Stimulated activated CD8-positive, alpha-beta memory T cell treated with anti-CD3 and anti-CD28 coated beads, Interleukin-15, amount 100 ng/mL, for 48 hours (primary cell): ENCODE measurements at places on chromosomes 1 and 21.

GRCh38 chr1:2214541-2215241 is 13.4 kb upstream of the SKI start:
- DNase-seq = no peak

DNA sequence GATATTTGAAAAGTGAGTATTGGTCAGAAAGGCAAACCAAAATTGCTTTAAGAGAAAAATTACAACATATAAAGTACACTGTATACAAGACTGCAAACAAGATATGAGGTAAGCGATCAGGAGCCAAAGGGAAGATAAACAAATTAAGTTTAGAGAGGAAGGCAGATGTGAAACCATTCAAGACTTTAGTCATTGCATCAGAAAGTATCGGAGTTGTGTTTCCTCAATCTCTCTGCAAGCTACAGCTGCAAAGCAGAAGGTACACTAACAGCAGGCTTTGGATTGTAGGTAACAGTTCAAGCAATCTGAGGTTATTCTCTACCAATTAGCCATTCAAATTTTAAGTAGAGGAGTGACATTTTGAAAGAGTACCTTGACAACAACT is 21.3 kb upstream of the TLCD4 start:
- DNase-seq = no peak

- DNase-seq = no peak
Measured at GRCh38 chr1:86687595-86687994, 16.8 kb upstream of the SH3GLB1 start.

DNA sequence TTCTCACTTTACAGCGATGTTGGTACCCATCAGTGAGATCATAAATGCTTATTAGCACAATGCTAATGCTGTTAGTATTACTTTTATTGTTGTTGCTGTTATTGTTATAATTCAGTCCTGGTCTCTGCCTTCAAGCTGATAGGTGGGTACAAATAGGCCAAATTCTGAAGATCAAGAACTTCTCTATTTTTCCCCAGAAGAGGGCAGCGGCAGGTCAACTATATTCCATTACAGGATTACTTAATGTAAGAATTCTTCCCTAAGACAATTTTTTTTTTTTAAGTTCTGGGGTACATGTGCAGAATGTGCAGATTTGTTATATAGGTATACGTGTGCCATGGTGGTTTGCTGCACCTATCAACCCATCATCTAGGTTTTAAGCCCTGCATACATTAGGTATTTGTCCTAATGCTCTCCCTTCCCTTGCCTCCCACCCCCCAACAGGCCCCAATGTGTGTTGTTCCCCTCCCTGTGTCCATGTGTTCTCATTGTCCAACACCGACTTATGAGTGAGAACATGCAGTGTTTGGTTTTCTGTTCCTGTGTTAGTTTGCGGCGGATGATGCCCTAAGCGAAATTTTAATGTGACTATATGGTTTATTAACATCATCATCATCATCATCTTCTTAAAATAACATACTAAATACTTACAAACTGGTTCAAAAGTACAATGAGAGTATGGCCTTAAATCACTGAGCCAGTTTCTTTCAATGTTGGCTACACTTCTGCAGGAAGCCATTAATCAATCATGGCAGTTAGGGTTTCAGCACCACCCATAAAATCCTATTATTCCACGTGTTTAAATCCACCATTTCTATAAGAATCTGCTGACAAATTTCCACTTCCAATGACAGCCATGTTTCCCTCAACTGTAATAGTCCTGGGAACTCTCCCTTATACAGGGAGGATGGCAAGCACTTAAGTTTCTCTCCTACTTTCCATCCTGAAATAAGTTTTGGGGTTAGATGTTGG is 19.2 kb downstream of the SLC19A2 start:
- no peak for DNase-seq

- DNase-seq = no peak
Measured at GRCh38 chr21:37514038-37514667, 147.6 kb downstream of the DYRK1A start.

DNA sequence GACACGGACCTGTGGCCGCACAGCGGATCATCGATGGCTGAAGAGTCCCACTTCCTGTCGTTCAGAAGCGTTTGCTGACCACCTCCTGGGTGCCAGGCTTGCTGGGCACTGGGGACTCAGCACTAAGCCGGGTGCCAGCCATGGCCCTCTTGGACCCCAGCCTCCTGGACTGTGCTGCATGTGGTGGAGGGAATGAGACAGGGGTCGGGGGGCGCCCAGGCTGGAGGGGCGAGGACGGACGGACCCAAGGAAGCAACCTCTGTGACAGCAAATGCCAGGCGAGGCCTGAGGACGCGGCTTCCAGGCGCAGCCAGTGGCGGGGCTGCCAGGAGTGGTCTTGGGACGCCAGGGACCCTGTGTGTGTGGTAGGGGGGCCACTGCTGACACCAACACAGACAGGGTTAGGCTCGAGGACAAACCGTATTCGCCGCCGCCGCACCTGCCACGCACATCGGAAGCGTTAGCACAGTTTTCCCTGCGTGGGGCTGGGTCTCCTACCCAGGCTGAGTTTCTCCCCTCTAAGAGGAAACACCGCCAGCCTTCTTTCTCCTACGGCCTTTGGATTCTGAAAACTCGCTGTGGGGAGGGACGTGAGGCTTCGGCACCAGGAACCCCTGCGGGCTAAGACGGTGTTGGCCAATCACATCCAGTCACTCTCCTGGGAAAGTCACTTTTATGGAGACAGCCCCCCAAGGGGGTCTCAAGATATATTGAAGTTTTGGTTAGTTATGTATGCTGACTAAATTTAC is 3.1 kb upstream of the MXRA8 start:
- no peak for DNase-seq

DNA sequence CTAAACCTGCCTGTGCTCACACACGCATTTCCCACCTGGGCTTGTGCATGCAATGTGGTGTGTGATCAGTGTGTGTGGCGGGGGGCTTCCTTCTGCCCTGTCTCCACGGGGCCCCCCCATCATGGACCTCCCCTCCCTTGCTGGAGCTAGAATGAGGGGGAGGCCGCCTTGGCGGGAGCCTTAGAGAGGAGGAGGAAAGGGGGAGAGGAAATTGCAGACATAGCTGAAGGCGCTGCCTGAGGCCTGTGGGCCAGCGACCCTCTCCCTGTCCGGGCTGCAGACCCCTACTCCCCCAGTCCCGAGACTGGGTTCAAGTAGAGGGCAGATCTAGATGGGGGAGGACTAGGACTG is 883 bp upstream of the EVA1B start:
- DNase-seq = no peak

DNA sequence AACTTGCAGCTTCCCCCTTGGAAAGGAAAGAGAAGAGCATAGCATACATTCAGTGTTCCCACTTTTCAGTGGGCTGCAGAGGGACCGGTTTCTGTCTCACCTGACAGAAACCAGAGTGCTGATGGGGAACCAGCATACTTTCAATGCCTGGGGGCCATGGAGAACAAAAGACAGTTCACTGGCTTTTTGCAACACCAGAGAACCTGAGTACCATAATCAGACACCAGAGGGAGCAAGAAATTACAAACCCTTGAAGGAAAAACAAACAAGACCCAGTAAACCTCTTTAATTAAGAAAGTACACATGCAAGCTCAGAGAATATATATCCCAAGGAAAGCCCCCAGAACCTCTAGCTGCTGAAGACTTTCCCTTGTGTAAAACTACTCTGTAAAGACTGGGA is 51.1 kb downstream of the CSMD2 start:
- DNase-seq = no peak

- DNase-seq = no peak
Measured at GRCh38 chr1:170077926-170078325, 3.4 kb upstream of the KIFAP3 start.

DNA sequence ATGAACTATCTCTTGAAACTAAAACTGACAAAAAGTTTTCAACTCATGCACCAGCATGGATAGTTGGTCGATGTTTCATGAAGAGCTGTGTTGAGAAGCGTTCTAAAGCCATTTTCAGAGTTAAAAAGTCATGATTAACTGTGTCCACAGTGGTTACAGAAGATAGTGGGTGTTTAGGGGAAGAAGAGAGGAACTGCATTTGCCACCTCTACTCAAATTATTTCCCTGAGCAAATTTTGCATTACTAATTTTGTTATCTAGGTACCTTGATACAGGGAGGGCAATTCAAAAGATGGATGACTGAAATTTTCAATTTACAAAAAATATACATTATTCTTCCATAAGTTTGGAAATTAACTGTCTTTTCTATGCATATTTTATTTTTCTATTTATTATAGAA is 15.5 kb downstream of the SAMSN1 start:
- no peak for DNase-seq

- no peak for DNase-seq
Measured at GRCh38 chr1:3846541-3846940, 10.5 kb downstream of the CEP104 start.

GRCh38 chr1:205216588-205216987 is 5.1 kb upstream of the DSTYK start:
- no peak for DNase-seq

- DNase-seq = no peak
Measured at GRCh38 chr1:194055536-194055935, 869.1 kb upstream of the B3GALT2 start.

GRCh38 chr1:15355968-15356625 is 53.6 kb upstream of the EFHD2 start:
- DNase-seq = no peak

GRCh38 chr21:32641710-32642698 is 29.8 kb upstream of the CFAP298 start:
- no peak for DNase-seq

DNA sequence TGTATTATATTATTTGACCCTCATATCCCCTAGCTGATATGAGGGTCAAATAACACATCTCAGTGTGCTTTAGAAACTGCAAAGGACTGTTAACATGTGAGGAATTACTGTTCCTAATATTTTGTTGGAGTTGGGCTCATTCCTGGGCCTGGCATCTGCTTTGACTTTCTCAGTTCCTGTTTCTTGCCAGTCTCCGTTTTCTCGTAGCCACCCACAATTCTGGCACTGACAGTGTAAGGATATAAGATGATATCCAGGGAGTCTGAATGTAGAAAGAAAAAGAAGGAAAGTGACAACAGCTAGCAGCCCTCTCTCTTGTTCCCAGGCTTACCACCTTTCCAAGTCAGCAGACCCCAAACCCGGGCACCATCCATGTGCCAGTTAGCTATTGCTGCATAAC is 54.4 kb upstream of the SCMH1 start:
- DNase-seq = no peak

DNA sequence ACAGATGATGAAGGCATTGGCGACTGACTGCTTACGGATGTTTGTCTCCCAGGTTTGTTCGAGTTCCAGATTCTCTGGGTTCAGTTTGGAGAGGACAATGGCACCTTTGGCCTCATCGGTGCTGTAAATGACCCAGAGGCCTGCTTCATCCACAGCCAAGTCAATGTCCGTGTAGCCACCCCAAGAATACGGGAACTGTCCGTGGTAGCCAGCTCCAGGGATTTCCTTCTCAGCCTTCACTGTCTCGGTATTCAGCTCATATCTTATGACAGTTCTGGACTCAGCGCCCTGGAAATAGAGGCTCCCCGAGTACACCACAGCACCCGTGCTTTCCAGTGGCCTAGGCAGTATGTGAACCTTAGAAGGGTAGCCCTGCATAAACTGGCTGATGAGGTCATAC is 14.1 kb downstream of the MYOCOS start:
- DNase-seq = no peak

DNA sequence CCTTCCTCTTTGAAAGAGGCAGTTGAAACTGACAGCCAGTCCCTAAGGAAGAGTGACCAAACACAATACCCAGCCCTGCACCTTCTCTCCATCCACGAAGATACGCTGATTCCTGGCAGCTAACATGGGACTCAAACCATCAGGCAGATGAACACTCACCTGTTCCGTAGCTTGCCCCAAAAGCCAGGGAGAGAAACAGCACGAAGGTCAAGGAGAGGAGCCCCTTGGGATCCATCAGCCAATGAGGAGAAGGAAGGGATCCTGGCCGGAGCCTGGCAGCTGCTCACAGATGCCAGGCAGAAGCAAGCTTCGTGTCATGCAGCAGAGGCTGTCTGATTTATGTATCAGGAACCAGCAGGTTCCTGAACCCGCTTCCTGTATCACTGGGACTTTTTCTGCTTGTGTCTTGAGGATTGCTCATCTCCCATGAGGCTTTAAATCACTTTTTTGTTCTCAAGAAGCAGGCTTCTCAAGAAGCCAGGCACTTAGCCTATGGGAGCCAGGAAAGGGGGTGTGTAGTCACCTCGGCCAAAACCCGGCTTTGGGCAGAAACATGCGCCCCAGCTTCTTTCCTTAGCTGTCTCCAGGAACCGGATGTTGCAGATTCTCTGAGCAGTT is at the start of gene SLAMF1:
Gene SLAMF1 (minus strand): TSS at position 334 of the 618 bp plus-strand sequence. CDS start 99 bp downstream, at position 235.
- no peak for DNase-seq

DNA sequence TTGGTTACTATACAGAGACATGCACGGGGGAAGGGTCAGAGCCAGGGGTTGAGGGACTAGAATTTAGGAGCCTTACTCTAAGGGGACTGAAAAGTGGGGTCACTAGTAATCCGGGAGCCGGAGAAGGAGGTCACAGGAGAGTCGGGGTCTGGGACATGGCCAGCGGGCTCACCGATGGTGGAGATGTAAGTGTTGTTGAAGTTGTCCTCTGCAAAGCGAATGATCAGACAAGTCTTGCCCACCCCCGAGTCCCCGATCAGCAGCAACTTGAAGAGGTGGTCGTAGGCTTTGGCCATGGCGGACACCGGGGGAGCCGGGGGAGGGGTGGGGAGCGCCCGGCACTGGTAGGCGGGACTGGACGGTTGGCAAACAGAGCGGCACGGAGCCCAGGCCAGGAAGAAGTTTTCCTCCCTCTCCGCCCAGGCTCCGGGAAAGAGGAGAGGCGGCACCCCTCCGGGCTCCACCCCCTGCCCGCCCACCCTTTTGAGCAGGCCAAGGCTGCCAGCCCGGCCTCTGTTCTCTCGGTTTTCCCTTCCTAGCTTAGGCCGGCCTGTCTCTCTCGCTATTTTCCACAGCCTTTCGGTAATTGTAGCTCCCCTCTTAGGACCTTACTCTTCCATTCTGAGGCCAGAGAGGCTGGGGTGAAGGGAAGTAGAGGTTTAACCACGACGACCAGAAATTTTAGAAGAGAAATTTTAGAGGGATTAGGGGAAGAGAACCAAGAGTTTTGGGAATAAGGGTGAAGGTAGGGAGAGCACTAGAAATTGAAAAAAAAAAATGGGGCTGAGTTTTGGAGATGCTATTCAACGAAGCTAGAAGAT is at the start of gene RAB13:
Gene RAB13 (minus strand): TSS at position 399 of the 821 bp plus-strand sequence. CDS start 103 bp downstream, at position 296.
- no peak for DNase-seq

GRCh38 chr1:220957233-220957605 is 78.0 kb downstream of the HLX start:
- DNase-seq = no peak

- DNase-seq = no peak
Measured at GRCh38 chr1:204192589-204193352, 3.5 kb downstream of the KISS1 start.

DNA sequence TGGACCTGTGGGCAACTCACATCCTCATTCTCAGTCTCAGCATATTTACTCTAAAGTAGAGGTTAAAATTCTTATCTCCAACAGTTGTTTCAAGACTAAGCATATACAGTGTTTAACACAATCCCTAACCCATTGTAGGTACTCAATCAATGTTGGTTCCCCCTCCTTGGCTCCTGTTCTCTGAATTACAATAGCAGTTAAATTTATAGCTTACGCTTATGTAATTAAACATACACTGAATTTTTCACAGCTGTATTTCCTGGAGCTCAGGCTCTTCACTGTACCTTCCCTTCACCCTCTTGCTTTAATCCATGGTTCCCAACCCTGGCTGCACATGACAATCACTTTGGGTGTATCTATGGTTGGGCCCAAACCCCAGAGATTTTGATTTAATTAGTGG is 89.4 kb downstream of the LPAR3 start:
- DNase-seq = no peak
